T-helper 2 cell treated with Interferon-gamma antibody and Interleukin-4, amounts not matched to agents 5 μg/mL and 100 μg/mL, for 36 hours (primary cell): ENCODE measurements at places on chromosomes 11 and 22.

DNA sequence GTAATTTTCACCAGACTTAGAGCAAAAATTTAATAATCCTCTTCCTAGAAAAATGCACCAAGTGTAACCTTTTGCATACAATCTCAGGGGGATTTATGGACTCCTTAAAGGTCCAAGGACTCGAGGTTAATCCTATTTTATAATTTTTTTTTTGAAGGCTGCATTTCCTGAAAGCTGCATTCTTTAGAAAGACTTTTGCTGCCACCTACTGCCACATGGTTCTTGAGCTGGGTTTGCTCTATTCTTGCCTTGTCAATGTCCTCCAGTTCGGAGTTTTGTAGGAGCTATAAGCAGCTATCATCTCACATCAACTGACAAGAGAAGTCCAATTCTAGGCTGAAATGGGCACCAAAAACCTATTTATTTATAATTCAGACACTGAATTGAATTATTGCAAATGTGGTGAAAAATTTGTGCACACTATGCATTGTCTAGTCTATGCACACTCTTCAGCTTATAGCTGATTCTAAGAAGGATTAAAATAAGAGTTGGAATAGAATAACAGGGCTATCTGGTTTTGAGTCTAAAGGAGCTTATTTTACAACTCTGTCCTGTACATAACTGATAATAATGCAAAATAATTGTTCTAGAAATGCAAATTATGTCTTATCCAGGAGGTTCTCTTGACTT is 31.3 kb downstream of the TRAF6 start:
- no peak for DNase-seq
- H3K27ac ChIP-seq: no peak overlapping the region
- peaks cover 7% of the 10 kb centered on the region for H3K36me3 ChIP-seq
- no peak overlapping the region for H3K4me3 ChIP-seq
- peaks cover 7% of the 10 kb centered on the region for H3K27me3 ChIP-seq

DNA sequence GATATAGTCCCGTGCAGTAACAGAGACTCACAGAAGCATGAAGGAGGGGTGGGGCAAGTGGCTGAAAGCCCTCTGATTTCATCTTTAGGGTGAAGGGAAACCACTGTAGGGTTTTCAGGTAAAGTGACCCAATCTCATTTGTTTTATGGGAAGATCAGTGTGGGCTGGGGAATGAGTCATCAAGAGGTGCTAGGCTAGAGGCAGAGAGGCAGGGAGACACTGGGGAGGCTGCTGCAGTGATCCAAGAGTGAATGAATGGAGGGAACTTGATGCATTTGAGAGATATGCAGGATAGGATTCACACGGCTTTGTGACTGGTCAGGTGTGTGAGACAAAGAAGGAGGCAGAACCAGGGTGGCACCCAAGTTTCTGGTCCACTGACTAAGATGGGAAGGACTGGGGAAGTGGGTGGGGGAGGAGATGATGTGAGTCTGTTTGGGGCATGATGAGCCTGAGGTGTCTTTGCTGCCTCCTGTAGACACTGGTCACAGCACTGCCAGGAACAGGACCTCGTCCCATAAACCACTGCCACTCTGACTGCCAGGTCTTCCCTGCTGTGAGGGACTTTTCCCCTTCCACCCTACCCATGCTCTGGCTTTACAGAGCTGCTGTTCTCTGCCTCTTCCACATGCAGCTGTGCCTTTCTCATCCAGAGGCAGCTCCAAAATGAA is 239.0 kb downstream of the TENM4 start:
- no peaks in the 10 kb centered on the region for H3K4me1 ChIP-seq
- DNase-seq: no peak
- H3K27ac ChIP-seq: no peak overlapping the region
- H3K27me3 ChIP-seq: no peaks in the 10 kb centered on the region
- H3K4me3 ChIP-seq: no peak overlapping the region

DNA sequence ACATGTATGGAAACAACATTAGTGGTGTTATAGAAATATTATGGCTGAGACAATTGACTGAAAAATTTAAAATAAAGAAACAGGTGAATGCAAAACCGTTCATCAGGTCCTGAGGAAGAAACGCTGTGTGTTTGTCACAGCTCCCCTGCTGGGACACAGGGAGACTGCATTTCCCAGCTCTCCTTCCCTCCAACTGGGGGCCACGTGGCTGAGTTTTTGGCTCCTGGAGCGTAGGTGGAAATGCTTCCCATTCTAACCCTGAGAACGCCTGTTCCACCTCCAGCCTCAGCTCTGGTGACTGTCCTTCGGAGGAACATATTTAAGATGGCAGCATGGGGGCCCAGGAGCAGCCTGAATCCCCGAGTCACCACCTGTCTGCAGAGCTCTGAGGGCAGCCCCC is 398.6 kb downstream of the BRD1 start:
- no peak overlapping the region for H3K4me3 ChIP-seq
- H3K27me3 ChIP-seq: no peaks in the 10 kb centered on the region
- no peaks in the 10 kb centered on the region for H3K36me3 ChIP-seq
- no peaks in the 10 kb centered on the region for H3K4me1 ChIP-seq
- no peak overlapping the region for H3K27ac ChIP-seq
- DNase-seq: no peak

DNA sequence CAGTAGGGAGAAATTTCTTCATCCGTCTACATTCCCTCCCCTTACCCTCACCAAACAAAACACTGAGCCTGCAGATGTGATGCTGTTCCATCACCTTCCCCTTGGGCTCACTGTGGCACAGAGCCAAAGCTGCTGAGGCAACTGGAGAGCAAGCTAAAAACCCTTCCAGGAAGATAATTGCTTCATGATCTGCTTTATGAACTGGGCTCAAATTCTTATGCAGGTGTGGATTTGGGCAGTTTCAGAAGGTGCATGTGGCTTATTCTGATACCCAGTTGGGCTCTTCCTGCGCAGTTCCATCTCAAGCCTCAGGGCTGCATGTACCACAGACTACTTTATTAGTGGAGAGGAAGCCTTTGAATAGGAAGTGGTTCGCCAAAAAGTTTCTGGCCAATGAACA is 58.3 kb downstream of the AAMDC start:
- H3K36me3 ChIP-seq: peaks cover 22% of the 10 kb centered on the region
- no peaks in the 10 kb centered on the region for H3K27me3 ChIP-seq
- H3K4me3 ChIP-seq: no peak overlapping the region
- no peak for DNase-seq

DNA sequence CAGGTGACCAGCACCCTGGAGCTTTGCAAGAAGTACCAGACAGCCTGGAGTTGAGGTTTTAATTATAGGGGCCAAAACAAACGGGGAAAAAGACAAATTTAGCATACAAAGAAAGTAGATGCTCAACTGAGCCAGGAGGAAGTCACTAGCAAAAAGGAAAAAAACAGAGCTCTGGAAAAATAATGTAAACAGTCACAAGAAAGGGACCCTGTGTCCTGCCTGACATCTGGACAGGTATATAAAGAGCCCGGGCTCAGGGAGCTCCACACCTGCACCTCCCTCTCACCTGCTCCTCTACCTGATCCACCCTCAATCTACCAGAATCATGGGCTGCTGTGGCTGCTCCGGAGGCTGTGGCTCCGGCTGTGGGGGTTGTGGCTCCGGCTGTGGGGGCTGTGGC is at the start of gene KRTAP5-10:
TSS of gene KRTAP5-10 (plus strand) at position 301 of the 400 bp plus-strand sequence. CDS start at position 326, 25 bp downstream.
- no peak within 1 kb of the TSS for H3K4me3 ChIP-seq
- H3K27ac ChIP-seq: no peak within 1 kb of the TSS
- H3K27me3 ChIP-seq: peaks cover 14% of the 10 kb centered on the region
- no peak for DNase-seq
